Brain microvascular endothelial cell (primary cell): ENCODE measurements at places on chromosomes 12 and 14.

- DNase-seq: no peak
Measured at GRCh38 chr14:61106959-61107641, 126.1 kb downstream of the SLC38A6 start.

DNA sequence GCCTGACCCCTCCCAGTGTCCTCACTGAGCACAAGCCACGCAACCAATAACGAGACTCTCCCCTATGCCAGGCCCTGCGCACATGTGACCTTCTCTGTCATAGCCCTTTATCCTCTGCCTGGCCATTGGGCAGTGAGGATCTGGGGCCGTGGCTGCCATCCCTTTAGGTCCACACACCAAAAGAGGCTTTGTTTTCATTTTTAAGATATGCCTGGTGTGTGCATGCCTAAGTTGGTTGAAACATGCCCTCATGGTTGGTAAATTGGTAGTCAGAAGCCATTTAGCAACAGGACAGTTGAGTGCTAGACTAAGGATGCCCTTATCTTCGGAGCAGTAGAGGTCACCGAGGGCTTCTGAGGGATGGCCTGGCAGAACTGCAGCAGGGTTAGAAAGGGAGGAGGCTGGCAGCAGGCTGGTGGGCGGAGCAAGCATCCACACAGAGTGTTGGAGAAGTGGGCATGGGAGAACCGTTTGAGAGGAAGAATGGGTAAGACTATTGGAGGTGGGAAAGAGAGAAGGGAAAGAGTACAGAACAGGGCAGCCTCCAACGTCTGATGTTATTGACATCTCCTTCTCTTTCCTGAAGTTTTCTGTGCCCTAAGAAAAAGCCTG, 75.1 kb downstream of the SLC24A4 start:
- DNase-seq: no peak

GRCh38 chr12:15122344-15122743, 98.9 kb downstream of the RERG start:
- peak; percentile 7 for DNase-seq

DNA sequence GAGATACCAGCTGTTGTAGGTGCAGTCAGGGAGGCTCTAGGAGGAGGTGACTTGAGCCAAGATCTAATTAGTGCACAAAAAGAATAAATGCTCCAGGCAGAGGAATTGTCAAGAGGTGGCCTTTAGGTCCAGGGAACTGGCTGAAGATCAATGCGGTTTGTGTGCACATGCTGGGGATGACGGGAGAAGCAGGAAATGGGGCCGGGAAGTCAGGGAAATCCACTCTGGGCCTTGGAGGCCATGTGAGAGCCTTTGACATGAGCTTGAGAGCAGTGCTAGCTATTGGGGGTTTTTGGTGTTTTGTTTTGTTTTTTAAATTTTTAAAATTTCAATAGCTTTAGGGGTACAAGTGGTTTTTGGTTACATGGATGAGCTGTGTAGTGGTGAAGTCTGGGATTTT, 67.4 kb downstream of the MVK start:
- no peak for DNase-seq

GRCh38 chr12:95547522-95548055, 3.7 kb downstream of the USP44 start:
- DNase-seq: no peak

GRCh38 chr14:30223385-30223785, 295.7 kb upstream of the PRKD1 start:
- peak; percentile 76 for DNase-seq

DNA sequence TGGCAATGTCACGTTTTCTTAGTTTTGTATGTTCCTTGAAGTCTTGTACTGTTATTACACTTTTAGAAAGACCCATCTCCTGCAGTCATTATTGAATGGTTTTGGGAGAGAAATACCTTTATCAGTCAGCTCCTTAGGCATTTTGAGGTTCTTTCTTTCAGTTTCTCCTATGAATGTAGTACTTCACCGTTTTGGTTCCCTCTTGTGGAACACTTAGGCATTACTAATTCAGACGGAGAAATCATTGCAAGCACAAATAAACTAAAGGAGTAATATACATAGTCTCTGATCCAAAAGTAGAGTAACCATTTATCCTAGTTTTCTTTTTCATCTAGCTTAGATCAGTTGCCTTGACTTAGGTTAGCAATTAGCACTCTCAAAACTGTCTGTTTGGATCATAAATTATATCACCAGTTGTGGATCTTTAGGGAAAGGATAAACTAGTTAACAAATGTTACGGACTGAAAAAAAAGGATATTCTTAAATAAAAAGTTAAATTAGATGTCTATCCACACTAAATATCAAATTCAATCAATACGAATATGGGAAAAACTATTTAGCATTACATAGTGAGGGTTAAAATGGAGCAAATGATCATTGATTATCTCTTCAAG, 1538.3 kb upstream of the SEL1L start:
- DNase-seq: no peak

DNA sequence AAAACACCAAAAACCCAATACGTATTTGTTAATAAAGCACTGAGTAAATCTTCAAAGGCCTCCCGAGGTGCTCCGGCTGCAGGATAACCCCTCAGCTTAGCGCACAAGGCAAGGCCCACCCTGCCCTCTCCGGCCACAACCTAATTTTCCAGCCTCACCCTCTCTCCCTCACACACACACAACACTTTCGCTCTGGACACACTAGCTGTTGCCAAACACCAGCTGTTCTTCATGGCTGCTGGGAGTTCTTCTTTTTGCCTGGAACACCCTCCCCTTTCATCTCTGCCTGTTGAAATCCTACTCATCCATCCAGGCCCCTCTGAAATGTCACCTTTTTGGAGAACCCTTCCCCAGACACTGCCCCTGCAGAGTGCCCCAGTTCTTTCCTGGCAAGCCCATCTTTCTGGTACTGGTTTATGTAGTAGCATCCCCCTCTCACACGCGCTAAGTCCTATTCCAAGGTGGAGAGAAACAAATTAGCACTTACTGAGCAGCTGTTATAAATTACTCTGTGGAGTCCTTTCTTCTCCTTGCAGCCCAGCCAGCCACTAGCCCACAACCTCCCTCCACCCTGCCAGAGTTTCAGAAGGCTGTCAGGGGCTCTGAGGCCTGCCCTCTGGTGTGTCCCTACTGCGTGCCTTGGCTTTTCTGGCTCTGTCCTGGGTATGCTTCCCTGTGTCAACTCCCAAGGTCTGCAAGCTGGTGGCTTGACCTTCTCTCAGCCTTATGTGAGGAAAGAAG, 805 bp upstream of the CRACR2A start:
- no peak for DNase-seq

GRCh38 chr12:32181498-32182175, 75.0 kb downstream of the BICD1 start:
- DNase-seq: no peak

- no peak for DNase-seq
Measured at GRCh38 chr12:113587720-113588119, 116.0 kb upstream of the LHX5 start.

DNA sequence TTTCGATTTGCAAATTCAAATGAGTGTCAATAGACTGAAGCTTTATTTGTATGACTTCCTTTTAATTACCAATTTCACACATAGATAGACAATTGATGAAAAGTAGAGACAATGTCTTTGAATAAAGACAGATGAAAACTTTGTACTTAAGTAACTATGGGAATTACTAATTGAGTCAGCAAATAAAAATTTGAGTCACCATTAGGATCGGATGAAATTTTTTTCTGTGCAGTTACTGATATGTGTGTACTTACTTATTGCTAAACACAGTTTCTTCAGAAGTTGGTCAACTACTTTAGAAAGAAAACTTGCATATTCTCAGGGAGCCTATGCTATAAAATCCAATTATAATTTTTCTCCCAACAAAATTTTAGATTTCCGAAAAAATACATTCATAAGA, 224.9 kb upstream of the SLC16A7 start:
- DNase-seq: no peak

GRCh38 chr14:54719406-54719805, 152.5 kb downstream of the SAMD4A start:
- DNase-seq: no peak

GRCh38 chr12:38484821-38485449, 168.4 kb downstream of the ALG10B start:
- DNase-seq: no peak

DNA sequence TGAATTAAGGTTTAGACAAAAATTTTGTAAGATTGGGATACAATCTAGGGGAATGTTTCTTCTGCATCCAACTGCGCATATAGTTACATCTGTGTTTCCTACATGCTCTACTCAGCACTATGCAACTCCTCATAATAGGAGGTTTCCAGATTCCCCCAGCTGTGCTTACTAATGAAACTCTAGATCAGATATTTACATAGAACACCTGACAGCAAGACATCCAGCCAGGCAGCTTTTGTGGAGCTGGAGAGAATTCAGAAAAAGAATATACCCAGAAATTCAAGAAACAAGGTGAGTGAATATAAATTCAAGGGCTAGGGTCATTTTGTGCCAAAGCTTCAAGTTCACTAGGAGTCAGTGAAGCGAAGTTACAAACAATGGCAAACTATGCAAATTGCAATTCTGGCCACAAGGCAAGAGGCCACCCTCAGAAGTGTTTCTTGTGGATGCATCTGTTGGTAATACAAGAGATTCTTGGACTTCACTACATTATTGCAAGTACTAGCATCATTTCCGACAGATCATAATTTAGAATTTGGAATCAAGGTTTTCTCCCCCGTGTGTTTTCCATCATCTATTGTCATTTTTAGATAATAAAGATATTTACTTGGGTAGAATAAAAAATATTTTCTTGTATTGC, 341.2 kb upstream of the NAV3 start:
- no peak for DNase-seq

DNA sequence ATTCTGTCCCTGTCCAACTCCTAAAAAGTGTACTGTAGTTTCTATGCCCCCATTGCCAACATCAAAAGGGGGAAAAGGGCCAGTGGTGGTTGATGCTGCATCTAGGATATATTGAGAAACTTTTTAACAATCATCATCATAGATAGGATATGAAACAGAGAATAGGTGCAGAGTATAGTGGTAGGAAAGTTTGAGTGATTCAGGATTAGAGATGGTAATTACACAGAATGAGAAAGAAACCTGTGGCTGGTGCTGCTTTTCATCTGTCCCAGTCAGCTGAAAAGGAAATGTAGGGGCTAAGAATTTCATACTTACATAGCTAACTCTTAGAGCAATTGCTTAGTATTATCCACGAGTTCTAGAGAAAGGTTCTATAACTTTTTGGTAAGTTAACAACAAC, 67.6 kb downstream of the GTF2A1 start:
- DNase-seq: no peak

DNA sequence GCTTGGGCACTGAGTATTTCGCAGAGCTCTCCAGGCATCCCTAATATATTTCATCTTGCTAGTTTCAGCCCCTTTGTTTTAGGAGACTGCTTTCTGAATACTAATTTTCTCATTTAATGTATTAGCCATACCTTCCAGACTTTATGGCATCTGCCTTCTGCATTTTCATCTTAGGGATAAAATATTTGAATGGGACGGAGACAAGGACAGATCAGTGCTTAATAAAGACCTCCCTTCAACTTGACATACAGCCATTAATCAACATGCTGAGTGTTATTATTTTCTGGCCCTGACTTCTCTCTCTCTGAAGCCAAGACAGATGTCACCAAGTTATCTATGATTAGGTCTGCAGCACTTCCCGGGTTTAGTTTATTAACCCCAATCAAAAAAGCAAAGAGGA, 42.4 kb downstream of the CACNA2D4 start:
- DNase-seq: no peak

DNA sequence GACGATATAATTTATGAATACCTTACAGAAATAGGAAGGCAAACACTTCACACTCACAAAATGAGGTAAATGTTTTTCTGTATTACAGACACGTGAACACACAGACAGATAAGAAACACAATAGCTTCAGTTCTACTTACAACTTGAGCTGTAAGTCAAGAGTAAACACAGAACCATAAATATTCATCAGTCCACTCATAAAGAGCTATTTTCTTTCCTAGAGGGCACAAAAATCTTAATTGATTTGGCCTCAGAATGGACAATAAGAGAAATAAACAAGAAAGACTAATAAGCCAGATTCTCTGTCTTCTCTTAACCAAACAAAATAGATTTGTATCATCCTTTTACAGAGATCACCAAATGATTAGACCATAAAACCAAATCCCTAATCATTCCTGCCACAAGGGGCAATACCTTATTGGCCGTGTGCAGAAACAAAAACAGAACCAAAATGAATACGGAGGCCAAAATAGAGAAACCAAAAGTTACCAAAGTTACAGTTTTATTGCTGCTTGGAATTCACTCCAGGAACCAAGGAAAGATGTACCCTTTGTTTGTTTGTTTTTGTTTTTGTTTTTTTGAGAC, 38.1 kb upstream of the GARIN2 start:
- DNase-seq: no peak

DNA sequence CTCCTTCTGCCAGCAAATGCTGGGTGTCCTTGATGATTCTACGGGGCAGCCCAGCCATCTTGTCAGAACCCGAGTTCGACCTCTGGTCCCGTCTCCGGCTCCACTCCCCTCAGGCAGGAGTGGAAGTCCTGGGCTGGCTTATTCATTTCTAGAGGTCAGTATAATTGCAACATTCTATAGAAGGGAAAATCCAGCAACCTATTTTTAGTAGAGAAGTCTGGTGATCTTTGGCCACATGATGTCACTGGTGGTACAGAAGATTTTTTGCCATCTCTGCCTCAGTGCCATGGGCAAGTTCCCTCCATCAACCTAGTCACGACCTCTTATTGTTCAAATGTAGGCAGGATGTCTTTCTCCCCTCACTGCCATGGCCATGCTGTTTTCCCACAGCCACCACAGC, 22.4 kb downstream of the OR10G2 start:
- DNase-seq: no peak

DNA sequence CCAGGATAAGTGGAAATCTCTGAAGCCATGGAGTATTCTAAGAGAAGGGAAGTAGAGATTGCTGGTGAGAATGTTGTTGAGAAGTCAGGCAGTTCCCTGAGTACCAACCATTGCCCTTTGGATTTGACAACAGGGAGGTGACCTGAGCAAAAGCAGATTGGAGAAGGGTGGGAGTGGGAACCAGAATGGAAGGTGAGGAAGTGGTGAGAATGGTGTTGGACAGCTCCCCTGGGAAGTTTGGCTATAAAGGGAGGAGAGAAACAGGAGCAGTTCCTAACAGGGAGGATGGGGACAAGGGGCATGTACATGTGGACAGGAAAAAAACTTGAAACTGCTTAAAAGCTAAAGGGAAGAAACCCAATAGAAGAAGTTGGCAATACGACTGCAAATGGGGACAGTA, 198.1 kb downstream of the ETV6 start:
- no peak for DNase-seq

DNA sequence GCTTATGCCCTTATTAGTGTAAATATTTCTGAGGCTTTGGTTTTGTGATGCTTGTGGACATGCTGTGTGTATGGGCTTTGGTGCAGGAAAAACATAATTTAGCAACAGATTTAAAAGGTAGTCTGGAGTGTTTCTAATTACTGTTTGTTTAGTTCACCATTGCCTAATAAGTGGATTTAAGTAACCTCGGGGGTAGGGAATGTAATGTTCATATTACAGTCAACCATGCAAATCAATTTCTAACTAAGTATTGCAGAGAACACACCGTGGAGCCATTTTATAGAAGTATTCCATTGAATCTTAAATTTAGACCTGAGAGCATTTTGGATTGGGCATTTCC, 53.5 kb downstream of the ANO6 start:
- no peak for DNase-seq
